ENCODE measurements at places on chromosomes 7 and 10.

DNA sequence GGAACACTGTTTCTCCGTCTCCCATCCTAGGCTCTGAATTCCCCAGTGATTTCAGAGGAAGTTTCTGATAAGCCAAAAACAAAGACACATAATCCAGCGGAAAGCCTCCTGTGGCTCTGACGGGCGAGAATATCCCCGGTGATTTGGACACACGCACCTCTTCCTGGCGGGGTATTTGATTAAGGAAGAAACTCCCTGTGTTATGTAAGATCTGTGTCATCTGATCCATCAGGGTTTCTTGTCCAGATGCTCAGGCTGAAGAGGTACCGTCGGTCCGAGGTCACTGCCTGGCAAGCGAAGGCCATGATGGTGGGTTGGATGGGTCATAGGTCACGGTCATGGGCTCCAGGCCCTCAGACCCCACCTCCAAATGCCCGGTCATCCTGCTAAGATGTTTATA is 39.6 kb upstream of the DNAJB6 start:
- DNase-seq = no peak

DNA sequence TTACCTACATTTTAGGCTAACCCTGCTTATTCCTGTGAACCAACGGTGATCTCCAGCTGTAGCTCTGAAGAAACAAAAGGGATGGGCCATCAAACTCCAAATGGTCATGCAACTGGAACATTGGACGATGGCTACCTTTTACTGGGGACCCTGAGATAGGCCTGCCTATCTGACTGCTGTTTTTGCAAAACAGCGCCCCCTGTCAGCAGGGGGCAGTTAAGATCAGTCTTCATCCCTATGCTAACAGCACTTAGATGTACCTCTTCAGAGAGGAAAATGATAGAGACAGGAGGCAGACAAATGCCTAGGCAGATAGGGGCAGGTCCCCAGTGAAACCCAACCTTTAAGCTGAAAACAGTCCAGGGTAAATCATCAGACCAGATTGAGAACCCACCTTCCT is 1085.4 kb upstream of the SORCS1 start:
- no peak for DNase-seq

DNA sequence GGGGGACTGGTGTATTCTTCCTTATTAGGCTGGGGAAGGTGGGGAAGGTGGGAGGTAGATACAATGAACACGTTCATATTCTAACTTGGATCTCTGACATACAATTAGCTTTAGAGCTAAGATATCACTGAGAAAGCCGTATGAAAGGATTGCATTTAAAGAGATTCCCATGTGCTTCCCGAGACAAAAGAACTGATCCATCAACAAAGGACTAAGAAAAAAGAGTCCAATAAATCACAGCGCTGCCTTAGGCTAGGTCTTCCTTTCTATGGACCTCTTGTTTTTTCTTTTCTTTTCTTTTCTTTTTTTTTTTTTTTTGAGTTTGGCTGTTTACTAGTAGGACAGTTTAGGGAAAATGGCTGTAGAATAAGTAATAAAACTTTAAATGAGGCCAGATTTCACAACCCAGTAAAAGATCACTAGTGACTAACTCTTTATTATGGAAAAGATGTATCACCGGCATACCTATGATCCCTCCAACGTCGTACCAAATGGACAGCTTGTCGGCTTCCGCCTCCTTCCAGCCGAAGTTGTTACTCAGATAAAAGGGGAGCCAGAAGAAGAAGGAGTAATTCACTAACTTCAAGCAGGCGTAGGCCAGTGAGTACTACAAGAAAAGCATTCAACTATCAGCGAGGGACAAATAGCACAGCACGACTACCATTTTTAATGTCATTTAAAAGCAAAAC is 50.0 kb downstream of the SLC37A3 start:
- DNase-seq = no peak

GRCh38 chr10:76353237-76353851 is 921.9 kb downstream of the LRMDA start:
- DNase-seq = no peak

- DNase-seq = no peak
Measured at GRCh38 chr10:52322323-52322722, 8.2 kb downstream of the DKK1 start.

- no peak for DNase-seq
Measured at GRCh38 chr10:52778511-52779392, 6.2 kb upstream of the MBL2 start.

DNA sequence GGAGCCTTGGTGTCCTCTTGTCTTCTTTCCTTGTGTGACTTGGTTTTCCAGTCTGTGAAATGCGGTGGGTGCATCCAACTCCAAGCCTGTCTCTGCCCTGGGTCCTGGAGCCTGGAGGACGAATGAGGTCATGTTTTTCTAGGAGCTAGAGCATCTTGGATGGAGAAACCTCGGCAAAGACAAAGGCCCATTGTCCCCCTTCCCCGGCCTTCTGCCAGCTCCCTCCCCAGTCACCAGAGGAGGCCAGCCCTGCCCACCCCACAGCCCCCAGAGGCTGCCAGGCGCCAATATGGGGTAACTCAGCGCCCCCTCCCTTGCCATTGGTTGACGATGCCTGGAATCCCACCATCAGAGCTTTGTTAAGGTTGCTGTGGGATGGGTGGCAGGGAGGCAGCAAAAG is 40.4 kb downstream of the KCTD7 start:
- DNase-seq = no peak
